ENCODE measurements at places on chromosomes 6 and 20. TPM values are rescaled to one million over a fixed set of nuclear protein-coding genes. Genes with fewer than 3 reads are reported as not detected.

The WFDC10B gene
- total RNA-seq: not detected

The SUMO4 gene
- total RNA-seq: 11.6 TPM

The MLIP gene
- total RNA-seq: not detected

The SLC25A27 gene
- not detected for total RNA-seq

The TMEM30A gene
- total RNA-seq: 67.2 TPM

The RIPPLY2 gene
- total RNA-seq: not detected

The KCNQ2 gene
- not detected for total RNA-seq

The ID1 gene
- 4.0 TPM for total RNA-seq

The SCUBE3 gene
- total RNA-seq: not detected

The PXMP4 gene
- 7.9 TPM for total RNA-seq

The TMEM14B gene
- total RNA-seq: 83.7 TPM

The TBXT gene
- not detected for total RNA-seq

The NRSN1 gene
- not detected for total RNA-seq

The NNAT gene
- total RNA-seq: 0.29 TPM

The RUNX2 gene
- total RNA-seq: 12.7 TPM

The CEP162 gene
- total RNA-seq: 6.1 TPM

The CARMIL1 gene
- total RNA-seq: 1.7 TPM

The SLC35F1 gene
- total RNA-seq: not detected

The RAB23 gene
- total RNA-seq: 3.8 TPM

The SLA2 gene
- 62.0 TPM for total RNA-seq

The CNPY3 gene
- 47.2 TPM for total RNA-seq

The ARFGEF3 gene
- 0.22 TPM for total RNA-seq

The PERP gene
- 5.7 TPM for total RNA-seq

The CYP21A2 gene
- 0.36 TPM for total RNA-seq

The KIF6 gene
- 0.08 TPM for total RNA-seq

The RHAG gene
- total RNA-seq: not detected

The RFX6 gene
- total RNA-seq: not detected

The SNAP25 gene
- 3.9 TPM for total RNA-seq

The MAP3K4 gene
- 46.3 TPM for total RNA-seq

The ADGRF4 gene
- not detected for total RNA-seq

The SNAI1 gene
- 3.5 TPM for total RNA-seq

The HLA-DOB gene
- 4.2 TPM for total RNA-seq

The LRRC1 gene
- total RNA-seq: 1.7 TPM

The HLA-E gene
- 483 TPM for total RNA-seq

The TRDN gene
- not detected for total RNA-seq

The SCAND1 gene
- 41.2 TPM for total RNA-seq

The NOX3 gene
- not detected for total RNA-seq

The TSPO2 gene
- total RNA-seq: not detected

The UBE2C gene
- 118 TPM for total RNA-seq

The ACTL10 gene
- total RNA-seq: 3.7 TPM

The BPIFA3 gene
- not detected for total RNA-seq

The OPRM1 gene
- not detected for total RNA-seq

The BPIFA1 gene
- not detected for total RNA-seq

The AGER gene
- 20.2 TPM for total RNA-seq

The OR2J3 gene
- total RNA-seq: not detected

The GABRR2 gene
- 1.0 TPM for total RNA-seq

The PRDM13 gene
- total RNA-seq: not detected

The CLIC5 gene
- total RNA-seq: 1.3 TPM

The LAMA2 gene
- 0.65 TPM for total RNA-seq

The ETV7 gene
- 0.88 TPM for total RNA-seq

The LPA gene
- not detected for total RNA-seq

The RCAN2 gene
- 0.44 TPM for total RNA-seq

The MUC21 gene
- total RNA-seq: not detected

The MAP7 gene
- total RNA-seq: 2.3 TPM

The BMP7 gene
- 0.12 TPM for total RNA-seq

The ZC3H12D gene
- total RNA-seq: 96.7 TPM

The BACH2 gene
- total RNA-seq: 68.1 TPM

The PROKR2 gene
- not detected for total RNA-seq

All from activated T-helper 1 cell treated with anti-CD3 and anti-CD28 coated beads, Interleukin-12 subunit alpha, Interleukin-12 subunit beta, Interleukin-2, Interleukin-4 antibody, amounts not matched to agents 30 ng/mL and 10 ng/mL and 1 ng/mL, durations not matched to agents 14 hours and 24 hours and 36 hours (primary cell).